ENCODE measurements at places on chromosomes 12 and 14.
A peak's percentile ranks its signal among the peaks of the same experiment; 100 is the strongest.

DNA sequence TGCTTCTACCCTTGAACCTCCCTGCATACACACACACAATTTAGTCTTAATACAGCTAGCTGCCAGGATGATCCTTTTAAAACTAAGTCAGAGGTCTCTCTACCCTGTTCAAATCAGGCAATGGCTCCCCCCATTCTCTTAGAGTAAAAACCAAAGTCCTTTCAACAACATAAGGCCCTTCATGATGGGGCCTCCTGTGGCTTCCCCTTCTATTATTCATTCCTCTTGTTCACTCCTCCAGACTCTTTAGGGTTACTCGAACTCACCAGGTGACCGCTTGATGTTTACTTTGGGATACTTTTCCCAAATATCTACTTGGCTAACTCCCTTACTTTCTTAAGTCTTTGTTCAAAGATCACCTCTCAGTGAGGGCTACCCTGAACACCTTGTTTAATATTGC lies 30.4 kb downstream of the DENND5B start:
- no peak for DNase-seq

DNA sequence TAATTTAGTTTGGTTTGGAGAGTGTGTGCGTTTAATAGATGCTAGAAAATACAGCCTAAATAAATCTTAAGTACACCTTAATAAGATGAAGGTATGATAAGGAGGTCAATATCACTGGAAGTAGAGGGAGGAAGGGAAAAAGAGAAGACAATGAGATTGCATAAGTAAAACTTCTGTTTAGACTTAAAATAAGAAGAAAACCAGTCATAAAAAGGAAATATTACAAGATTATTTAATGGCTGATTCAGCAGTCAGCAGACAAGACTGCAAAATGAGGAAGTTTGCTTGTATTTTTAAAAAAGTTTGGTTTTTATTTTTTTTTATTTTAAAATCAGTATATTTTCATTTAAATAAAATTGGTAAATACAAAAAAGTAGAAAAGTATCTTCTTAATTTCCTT lies 3.2 kb downstream of the SLC38A6 start:
- DNase-seq = no peak

DNA sequence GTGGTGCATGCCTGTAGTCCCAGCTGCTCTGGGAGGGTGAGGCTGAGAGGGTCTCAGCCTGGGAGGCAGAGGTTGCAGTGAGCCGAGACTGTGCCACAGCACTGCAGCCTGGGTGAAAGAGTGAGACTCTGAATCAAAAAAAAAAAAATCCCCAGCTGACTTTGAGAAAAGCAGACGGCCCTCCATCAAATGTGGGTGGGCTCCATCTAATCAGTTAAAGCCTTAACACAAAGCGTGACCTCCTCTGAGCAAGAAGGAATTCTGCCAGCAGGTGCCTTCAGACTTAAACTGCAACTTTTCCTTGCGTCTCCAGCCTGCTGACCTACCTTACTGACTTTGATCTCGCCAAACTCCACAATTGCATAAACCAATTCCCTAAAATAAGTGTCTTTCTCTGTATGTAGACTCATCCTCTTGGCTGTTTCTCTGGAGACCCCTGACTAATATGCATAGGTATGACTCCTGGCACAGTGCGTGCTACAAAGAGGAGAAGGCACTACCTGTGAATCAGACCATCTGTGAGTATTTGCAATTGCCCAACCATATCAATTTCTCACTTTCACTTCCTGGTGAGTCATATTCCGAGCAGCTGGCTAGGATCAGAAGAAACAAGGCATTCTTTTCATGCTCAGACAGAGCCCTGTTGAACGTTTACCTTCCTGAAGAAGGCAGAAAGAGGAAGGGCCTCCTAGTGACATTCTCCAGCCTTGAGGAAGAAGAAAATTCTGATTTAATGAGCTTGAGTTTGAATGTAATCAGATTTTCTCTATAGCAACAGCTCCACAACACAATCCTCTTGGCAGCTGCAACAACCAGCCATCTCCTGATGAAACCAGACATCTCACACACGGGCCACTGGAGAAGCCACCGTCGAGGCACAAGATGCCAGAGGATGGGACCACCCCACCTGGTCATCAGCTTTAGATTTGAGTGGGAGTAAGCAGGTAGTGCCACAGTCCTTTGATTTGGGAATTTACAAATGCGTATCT lies 54.3 kb downstream of the CLMN start:
- DNase-seq = peak; percentile 86

DNA sequence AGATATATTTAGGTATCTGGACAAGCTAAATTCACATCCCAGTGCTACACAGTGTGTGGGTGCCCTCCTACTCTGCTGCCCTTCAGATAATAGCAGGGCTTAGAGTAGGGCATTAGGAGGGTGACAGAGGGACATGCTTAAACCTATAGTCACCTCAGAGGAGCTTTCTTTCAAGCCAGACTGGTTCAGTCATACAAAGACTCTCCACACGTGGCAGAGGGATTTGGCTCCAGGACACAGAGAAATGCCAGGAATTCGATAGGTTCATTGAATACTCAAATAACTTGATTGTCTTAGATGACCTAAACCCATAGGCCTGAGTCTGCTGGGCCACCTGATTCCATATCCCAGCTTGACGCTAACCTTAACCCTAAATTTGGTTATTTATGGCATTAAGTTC lies 163.5 kb downstream of the TPH2 start:
- DNase-seq = no peak

GRCh38 chr14:49970474-49971147 lies 77.7 kb downstream of the ARF6 start:
- DNase-seq = no peak

GRCh38 chr14:102077382-102077709 lies 9.5 kb downstream of the HSP90AA1 start:
- no peak for DNase-seq

- DNase-seq = no peak
Observed at GRCh38 chr14:105508069-105508468, 17.0 kb downstream of the TEDC1 start.

- DNase-seq = no peak
Observed at GRCh38 chr14:31307618-31308017, 100.0 kb upstream of the HECTD1 start.

GRCh38 chr14:71165121-71166031 lies 258.1 kb downstream of the PCNX1 start:
- no peak for DNase-seq

All from NCI-H460 (cell line).